Right atrium auricular region (tissue), 2 donors: ENCODE measurements at places on chromosomes 13 and 19.

DNA sequence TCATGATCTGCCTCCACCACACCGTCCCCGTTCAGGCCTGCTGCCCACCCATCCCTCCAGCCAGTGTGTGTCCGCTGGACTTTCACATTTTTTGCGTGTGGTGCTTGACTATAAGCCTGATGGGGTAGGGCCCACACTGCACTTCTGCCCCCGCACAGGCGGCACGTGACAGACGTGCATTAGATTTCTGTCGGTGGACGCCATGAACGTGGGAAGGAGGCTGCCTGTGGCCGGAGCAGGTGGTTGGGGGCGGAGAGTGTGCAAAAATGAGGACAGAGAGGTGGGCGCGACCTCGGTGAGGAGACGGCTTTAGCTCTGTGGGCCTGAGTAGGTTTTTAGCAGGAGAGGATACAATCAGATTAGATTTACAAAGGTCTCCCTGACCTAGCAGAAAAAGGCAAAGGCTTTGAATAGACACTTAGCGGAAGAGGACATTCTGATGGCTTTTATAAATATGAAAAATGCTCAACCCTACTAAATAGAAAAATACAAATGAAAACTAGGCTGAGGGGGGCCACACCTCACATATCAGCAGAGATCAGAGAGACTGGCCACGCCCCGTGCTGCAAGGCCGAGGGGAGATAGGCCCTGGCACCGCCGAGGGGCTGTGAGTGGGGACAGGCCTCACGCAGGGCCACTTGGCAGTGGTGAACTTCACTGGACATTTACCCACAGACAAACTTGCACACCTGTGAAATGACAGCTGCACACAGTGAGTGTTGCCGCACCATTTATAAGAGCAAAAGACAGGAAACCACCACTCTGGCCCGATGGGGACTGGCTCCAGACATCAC lies 25.4 kb downstream of the PAK4 start:
- no peak for DNase-seq

GRCh38 chr19:34734537-34735103 lies 577 bp downstream of the ZNF181 start:
- DNase-seq: no peak

GRCh38 chr13:28138756-28139470 lies 568 bp downstream of the PAN3 start:
- peak; percentile 79 for DNase-seq

- no peak for DNase-seq
Measured at GRCh38 chr13:85108356-85108755, 690.9 kb downstream of the SLITRK6 start.

- no peak for DNase-seq
Measured at GRCh38 chr19:48844472-48844871, 8.2 kb upstream of the HSD17B14 start.

GRCh38 chr13:60396783-60397703 lies at the start of gene TDRD3:
TSS of gene TDRD3 (plus strand) at chr13:60397220. CDS start at chr13:60397365, 145 bp downstream.
- DNase-seq: peak; percentile 82

GRCh38 chr13:94480672-94481145 lies 1.2 kb upstream of the DCT start:
- DNase-seq: no peak

GRCh38 chr13:27104606-27105005 lies 67.0 kb downstream of the USP12 start:
- DNase-seq: no peak

- DNase-seq: no peak
Measured at GRCh38 chr13:26326562-26326961, 72.6 kb downstream of the CDK8 start.

- DNase-seq: no peak
Measured at GRCh38 chr13:68927387-68928026, 1180.1 kb upstream of the ATXN8OS start.

DNA sequence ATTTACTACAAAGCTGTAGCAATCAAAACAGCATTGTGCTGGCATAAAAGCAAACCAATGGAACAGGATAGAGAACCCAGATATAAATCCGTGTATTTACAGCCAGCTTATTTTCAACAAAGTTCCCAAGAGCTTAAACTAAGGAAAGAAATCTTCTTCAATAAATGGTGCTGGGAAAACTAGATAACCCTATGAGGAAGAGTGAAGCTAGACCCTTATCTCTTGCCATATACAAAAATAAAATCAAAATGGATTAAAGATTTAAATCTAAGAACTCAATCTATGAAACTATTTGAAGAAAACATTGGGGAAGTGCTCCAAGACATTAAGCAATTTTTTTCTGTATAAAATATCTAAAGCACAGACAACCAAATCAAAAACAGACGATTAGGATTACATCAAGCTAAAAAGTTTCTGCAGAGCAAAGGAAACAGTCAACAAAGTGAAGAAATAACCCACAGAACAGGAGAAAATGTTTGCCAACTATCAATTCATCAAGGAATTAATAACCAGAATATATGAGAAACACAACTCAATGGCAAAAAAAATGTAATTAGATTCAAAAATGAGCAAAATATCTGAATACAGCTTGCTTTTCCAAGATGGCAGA lies 480.7 kb downstream of the LMO7 start:
- no peak for DNase-seq

GRCh38 chr19:33204136-33204973 lies 10.2 kb downstream of the LRP3 start:
- DNase-seq: no peak

GRCh38 chr13:36862722-36863121 lies 43.7 kb downstream of the RFXAP start:
- no peak for DNase-seq

DNA sequence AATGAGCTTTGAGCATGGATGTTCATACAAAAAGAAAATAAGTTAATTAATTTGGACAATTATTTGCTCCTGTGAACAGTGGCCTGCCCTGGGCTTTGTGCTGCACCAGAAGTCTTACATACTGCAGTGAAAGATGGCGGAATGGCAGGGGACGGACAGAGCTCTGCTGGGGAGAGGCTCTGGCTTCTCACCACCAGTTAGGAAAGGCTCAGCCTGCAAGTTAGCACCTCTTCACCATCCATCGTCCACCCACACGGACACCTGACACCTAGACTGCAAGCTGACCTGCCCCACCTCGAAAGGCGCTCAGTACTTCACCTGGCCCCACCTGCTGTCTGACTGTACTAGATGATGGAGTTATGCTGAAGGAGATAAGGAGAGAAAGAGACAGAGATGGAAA lies 203.9 kb upstream of the IRS2 start:
- peak; percentile 48 for DNase-seq

DNA sequence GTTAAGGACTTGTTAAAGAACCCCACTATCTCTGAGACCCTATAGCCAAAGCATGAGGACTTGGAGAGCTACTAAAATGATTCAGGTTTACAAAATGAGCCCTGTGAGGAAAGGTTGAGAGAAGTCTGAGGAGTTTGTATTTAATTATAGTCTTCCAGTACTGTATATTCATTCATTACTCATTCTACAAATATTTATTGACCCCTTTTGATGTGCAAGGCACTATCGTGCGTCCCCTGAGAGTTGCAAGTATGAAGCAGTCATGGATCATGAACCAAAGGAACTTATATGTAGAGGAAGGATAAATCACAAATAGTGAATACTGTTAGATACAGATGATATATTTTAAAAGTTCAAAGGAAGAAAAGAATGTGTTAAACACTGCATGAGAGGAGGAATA lies 84.4 kb downstream of the DNAJC15 start:
- no peak for DNase-seq

DNA sequence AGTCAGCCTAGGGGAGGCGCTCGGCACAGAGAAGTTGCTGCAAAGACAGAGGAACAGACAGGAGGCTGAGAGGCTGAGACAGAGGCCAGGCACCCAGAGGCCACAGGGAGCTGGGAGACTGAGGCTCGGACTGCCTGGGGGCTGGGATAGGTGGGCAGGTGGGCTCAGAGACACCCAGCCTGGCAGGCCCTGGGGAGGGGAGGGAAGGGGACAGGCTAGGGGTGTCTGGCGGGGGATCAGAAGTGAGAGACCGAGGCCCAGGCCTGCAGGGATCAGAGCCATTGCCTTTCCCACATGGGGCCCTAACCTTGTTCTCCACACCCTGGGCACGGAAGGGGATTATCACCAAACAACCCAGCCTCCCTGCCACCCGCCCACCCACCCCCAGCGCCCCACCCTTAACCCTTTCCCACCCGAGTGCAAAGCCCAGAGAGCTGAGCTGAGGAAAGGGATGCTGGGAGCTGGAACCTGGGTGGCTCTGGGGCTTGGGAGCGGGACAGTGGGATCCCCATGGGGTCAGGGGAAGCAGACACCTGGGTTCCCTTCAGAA lies 1.3 kb downstream of the NTN5 start:
- DNase-seq: no peak

DNA sequence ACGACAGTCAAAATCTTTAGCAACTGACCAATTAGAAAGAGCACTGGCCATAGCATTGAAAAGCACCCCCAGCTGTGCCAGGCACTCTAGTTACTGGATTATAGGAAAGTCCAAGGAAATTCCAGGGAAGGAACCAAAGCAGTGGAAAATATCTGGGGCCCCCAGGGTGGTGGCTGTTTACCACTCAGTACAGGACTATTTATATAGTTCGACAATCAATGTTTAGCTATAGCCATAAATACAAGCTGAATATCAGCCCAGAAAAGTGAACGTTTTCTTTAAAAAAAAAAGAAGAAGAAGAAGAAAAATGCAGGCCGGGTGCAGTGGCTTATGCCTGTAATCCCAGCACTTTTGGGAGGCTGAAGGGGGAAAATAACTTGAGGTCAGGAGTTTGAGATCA lies 55.2 kb upstream of the UBAC2 start:
- DNase-seq: no peak

DNA sequence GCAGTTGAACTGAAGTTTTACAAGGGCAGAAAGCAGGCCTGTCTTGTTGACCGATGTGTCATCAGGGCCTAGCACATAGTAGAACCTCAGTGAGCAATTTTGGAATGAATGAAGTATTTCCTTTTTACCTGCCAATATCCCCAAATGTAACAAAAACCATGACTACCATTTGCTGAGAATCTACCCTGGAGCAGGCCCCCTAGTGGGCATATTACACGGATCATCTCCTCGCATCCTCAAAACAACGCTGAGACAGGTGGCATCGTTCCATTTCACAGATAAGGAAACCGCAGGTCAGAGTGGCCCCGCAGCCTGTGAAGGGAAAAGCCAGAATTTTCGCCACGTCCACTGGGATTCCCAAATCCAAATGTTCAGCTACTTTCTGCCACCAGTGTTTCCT lies 77.9 kb downstream of the CACNA1A start:
- no peak for DNase-seq

DNA sequence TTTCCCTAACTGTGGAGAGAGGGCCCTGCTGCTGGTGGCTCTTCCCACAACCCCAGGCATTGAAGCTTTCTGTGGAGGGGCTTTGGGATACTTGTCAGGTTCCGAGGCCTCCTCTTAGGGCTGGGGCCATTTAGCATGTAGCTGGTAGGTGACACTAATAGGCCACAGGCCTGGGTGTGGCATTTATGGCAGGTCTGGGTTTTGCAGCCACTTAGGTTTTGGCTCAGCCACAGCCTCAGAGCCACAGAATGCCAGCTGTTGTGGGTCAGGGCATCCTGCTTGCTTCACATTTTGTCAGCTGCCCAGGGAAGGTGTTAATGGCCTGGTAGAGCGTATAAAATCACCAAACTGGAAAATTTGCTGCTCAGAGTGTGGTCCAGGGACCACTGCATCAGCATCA lies 15.7 kb downstream of the FAM124A start:
- no peak for DNase-seq

- no peak for DNase-seq
Measured at GRCh38 chr19:21321996-21322395, 7.2 kb downstream of the ZNF708 start.

DNA sequence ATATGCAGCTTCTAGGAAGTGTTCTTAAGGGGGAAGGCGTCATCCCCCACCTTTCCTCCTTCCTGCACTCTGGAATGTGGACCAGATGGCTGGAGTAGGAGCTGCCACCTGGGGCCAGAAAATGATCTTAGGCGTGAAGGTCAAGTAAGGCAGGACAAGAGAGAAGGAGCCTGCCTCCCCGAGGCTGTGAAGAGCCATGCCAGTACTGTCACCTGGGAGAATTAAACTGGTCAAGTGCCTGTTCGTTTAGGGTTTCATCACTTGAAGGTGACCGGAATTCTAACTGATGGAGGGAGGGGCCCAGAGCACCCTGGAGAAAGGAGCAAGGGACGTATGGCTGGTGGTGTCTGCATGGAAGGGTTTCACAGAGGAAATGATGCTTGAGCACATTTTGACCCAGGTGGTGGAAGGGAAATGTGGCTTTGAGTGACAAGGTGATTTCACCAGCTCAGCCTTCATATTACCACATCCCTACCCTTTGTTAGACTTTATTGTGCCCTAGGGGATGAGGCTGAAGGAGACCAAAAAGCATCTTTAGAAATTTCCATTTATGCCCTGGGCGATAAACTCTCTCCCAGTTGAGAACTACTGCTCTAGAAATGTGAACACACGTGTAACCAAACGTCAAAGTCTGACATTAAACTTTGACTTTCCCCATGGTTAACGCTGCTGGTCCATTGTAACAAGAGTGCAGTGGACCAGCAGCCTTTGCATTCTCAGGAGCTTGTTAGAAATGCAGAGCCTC lies 37.5 kb downstream of the PPP2R1A start:
- DNase-seq: no peak

- DNase-seq: no peak
Measured at GRCh38 chr19:45629704-45630103, 9.5 kb downstream of the EML2 start.

DNA sequence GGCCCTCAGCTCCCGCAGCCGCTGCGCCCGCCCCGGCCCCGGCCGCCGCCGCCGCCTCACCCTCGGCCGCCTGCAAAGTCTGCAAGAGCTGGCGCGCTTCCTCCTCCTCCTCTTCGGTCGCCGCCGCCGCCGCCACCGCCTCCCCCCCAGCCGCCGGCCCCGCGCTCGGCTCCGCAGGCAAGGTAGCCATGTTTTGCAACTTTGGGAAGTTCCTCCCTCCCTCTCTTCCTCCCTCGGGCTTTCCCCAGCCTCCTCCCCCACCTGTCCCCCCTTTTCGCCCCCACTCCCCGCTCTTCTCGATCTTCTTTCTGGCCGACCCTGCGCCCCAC lies 433 bp downstream of the SIX5 start:
- DNase-seq: no peak

- no peak for DNase-seq
Measured at GRCh38 chr13:71875823-71876222, 8.8 kb upstream of the DACH1 start.

DNA sequence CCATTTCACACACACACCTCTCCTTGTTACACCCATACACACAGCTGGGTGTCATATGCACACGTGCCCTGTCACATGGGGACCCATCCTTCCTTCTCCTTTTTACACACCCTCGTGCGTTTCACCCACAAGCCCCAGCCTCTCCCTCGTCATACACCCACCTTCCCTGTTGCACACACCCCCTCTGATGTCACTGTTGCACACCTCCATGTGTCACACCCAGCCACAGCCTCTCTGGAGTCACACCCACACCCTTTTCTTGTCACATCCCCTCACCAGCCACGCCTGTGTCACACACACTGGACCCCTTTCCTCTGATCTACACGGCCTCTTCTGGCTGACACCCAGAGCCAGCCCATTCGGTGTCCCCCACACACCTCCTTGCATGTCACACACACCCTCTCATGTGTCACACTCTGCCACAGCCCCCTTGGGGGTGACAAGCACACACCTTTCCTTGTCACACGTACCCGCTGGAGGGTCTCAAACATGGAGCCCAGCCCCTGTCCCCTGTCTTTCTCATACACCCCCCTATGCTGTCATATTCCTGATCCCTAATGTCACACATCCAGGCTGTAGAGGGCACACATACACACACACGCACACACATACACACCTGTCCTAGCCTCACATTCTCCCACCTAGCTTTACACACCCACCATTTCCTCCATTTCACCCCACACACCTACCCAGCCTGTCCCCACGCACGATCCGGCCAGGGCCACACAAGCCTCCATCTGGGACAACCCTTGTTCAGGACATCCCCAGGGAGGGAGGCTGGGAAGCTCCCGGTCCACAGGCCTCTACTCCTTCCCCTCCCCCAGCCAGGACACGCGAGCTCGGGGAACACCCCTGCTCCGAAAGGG lies 1.4 kb downstream of the NOVA2 start:
- no peak for DNase-seq
